ENCODE measurements at places on chromosomes 11 and 22.
A peak's percentile ranks its signal among the peaks of the same experiment; 100 is the strongest.

GRCh38 chr11:112844517-112844916, 116.7 kb upstream of the NCAM1 start:
- no peak for DNase-seq

GRCh38 chr11:27660171-27660570, 40.1 kb downstream of the BDNF start:
- DNase-seq, result no peak

GRCh38 chr11:117251506-117251905, 19.0 kb downstream of the RNF214 start:
- no peak for DNase-seq

- no peak for DNase-seq
Measured at GRCh38 chr11:61697078-61697502, 16.9 kb downstream of the DAGLA start.

GRCh38 chr22:26674211-26675190, 17.1 kb downstream of the MIAT start:
- peak; percentile 52 for DNase-seq

DNA sequence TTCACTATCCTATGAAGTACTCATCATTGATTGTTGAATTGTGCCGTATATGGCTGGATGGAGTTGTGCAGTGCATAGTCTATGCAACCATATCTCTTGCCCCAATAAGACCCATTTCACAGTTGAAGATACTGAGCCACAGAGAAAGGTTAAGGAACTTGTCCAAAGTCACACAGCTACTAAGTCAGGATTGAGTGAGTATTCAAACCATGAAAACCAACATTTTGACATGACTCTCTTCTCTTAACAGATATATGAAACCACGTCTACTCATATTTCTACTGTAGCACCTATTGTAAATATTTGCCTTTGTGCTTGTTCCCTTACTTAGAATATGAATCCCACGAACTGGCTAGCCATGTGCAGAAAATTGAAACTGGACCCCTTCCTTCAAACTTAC, 58.1 kb downstream of the MAML2 start:
- no peak for DNase-seq

GRCh38 chr11:95715777-95716241, 73.8 kb downstream of the FAM76B start:
- no peak for DNase-seq

- DNase-seq, result peak; percentile 17
Measured at GRCh38 chr11:83819931-83820549, 533.9 kb upstream of the CCDC90B start.

- peak; percentile 26 for DNase-seq
Measured at GRCh38 chr11:78420796-78421209, 3.2 kb upstream of the GAB2 start.

- DNase-seq, result peak; percentile 91
Measured at GRCh38 chr22:39428597-39429071, 28.2 kb upstream of the MGAT3 start.

GRCh38 chr22:35437049-35437448, 37.1 kb downstream of the MCM5 start:
- peak; percentile 7 for DNase-seq

- DNase-seq, result no peak
Measured at GRCh38 chr11:125621995-125622394, 3.0 kb upstream of the CHEK1 start.

DNA sequence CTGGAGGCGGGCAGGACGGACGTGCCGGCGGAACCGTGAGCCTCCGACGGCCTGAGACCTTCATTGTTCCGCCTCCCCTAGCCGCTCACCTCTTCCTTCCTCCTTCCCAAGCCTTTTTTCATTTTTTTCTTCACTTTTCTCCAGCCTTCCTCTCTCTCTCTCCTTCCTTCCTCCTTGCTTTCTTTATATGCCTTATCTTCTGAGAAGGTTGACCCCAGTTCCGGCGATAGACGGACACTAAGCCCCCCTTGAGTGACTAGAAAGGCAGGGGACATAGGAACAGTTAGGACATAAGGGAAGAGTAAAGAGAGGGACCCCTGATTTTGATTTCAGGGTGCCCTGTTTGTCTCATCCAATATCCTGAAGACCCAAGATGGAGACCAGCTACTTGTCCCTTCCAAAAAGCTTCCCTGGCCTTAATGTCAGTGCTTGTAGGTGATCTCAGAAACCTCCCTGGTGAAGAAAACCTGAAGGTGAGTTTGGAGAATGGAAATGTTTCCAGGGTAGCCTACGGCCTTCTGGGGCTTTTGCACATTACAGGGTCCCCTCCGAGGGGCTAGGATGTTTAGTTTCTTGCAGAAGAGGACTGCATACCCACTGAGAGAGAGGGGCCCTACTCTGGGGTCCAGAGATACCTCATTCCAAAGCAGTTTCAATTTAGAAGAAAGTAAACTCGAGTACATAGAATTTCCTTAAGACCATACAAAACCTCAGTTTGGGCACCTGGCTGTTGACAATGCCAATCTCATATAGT, 3.5 kb downstream of the ADM start:
- DNase-seq, result no peak

GRCh38 chr11:17760102-17761029, 25.8 kb downstream of the KCNC1 start:
- peak; percentile 65 for DNase-seq

DNA sequence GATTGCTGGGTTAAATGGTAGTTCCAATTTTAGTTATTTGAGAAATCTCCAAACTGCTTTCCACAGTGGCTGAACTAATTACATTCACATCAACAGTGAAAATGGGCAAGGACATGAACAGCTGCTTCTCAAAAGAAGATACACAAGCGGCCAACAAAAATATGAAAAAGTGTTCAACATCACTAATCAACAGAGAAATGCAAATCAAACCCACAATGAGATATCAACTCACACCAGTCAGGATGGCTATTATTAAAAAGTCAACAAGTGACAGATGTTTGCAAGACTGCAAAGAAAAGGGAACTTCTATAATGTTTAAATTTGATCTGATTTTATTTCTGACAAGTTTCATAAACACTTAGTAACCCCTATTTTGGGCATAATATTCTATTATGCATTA, 537.5 kb downstream of the DLG2 start:
- DNase-seq, result no peak

GRCh38 chr11:39102236-39102635, 2357.2 kb downstream of the LRRC4C start:
- no peak for DNase-seq

- DNase-seq, result no peak
Measured at GRCh38 chr11:83574519-83574918, 288.4 kb upstream of the CCDC90B start.
